AG08396 (cell line): ENCODE measurements at places on chromosomes 6 and 20.

DNA sequence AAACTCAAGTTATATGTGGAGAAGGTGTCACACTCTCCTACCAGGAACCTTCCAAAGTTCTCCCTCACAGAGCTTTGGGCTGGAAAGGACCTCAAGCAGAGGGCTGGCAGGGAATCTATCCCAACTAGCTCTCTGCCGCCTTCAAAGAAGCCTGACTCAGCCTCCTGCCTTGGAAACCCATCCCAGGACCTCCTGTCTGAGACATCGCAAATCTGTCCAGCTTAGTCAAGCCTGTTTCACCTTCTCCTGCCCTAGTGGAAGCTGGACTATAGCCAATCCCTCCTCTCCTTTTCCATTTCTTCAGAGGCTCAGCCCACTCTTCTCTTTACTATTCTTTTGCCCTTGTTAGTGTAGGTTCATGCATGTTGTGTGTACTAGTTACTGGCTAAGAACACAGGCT lies 48.2 kb upstream of the FOXP4 start:
- no peak for DNase-seq

- DNase-seq, result no peak
Measured at GRCh38 chr6:166809721-166810120, 146.6 kb downstream of the RNASET2 start.

DNA sequence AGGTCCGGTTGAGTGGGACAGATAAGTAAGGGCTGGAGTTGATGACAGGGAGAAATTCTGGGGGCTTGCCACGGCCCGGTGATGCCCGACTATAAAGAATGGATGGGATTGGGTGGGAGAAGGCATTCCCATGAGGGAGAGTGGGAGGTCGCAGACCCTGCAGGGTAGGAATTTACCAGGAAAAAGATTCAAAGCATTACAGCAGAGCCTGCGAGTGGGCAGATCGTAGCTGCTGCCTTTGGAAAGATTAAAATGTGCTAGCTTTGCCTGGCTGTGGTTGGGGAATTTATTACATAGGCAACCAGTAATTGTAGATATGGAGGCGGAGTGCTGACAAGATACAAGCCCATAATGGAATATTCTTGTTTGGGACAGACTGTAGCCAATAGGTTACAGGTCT lies 49.5 kb downstream of the KDM1B start:
- DNase-seq, result no peak

DNA sequence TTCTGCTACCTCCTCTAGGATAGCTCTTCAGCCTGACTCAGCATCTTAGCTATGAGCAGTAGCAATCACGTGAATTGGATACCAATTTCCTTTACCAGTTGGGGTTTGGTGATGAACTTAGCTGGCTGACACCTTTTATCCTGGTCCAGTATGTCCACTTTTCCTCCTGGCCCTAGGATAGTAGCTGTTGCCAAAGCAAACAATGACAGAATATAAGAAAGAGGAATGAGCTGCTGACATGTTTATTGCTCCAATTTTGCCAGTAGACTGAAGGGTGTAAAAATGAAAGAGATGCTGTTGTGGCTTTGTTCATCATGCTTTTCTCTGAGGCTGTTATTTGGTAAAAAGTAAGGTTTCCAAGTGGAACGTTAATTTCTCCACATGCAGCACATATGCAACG lies 168.3 kb upstream of the JAG1 start:
- no peak for DNase-seq

- DNase-seq, result no peak
Measured at GRCh38 chr6:3426927-3427686, 29.7 kb downstream of the SLC22A23 start.

DNA sequence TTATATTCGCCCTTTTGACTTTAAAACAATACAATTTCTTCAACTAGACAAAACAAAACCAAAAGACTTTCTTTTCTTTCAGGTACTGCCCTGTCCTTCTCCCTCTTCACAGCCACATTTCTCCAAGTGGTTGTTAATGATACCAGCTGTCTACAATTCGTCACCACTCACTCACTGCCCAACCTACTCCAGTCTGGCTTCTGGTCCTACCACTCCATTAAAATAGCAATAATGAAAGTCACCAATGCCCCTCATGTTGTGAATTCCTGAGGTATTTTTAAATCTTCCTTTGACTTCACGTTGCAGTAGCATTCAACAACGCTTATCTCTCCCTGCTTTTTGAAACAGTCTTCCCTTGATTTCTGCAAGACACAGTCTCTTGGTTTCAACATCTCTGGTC lies 11.6 kb upstream of the MAN1A1 start:
- peak; percentile 6 for DNase-seq

DNA sequence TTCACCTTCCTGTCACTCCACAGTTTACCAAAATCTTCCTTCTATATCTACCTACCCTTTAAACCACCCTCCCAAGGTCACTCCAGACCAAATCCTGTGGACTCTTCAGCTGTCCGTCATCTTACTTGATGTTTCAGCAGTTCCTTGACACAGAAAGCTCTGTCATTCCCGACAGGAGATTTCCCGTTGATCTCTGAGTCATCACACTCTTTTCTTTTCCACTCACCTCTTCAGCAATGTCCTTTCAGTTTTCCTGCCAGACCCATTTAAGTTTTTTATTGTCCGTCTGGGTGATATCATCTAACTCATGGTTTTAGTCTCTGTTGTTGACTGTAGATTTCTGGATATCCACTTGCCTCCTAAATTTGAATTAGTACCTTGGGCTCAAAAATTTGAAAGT lies 69.9 kb upstream of the SCGN start:
- DNase-seq, result no peak

DNA sequence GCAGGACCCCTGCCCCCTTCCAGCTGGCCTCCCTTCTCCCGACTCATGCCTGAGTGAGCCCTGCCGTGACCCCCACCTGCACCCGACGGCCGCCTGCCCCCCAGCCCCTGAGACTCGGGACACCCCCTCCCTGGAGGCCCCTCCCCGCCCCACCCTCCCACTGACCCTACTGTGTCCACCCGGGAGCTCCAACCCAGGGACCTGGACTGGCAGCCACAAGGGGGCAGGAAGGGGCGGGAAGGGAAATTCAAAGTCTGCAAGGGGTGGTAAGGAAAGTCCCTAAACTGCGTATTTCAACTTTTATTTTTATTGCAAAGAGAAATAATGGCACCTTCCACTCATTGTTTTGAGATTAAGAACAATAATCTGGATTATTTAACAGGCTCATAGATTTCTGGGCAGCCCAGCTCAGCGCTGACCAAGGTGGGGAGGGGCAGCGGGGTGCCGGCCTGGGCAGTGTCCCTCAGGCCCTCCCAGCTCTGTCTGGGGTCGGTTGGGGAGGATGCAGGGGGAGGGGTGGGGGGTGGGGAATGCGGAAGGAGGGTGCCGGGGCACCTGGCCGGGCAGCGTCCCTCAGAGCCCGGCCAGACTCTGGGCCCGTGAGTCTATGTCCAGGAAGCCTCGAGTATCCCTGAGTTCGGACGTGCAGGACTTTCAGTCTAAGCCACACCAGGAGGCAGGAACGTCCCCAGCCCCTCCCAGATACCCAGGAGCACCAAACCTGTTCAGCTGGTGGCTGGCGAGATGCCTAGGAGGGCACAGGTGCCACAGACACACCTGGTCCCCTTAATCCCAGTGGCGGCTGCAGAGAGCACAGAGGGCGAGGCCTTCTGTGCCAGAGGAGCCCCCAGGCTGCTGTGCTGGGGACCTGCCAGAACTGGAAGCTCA lies 1.3 kb upstream of the PTK6 start:
- no peak for DNase-seq

- no peak for DNase-seq
Measured at GRCh38 chr6:13009461-13009860, 292.9 kb downstream of the PHACTR1 start.

- no peak for DNase-seq
Measured at GRCh38 chr6:14763616-14764015, 482.3 kb upstream of the JARID2 start.

DNA sequence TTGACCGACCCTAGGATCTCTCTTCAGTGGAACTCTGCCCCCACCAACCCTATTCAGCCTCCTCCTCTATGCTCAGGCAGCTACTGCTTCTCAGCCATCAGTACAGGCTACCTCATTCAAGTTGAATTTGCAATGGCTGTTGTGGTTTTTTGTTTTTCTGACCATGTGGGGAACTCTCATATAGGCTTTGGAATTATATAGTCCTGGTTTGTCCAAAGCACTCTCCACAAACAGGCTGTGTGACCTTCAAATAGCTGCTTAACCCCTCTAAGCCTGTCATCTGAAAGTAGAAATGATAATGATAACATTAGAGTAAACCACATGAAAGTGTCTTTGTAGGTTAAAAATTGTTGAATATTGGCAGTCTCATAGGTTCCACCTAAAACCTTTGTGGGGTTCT lies 80.3 kb downstream of the UNC5CL start:
- DNase-seq, result no peak

GRCh38 chr20:50371878-50372769 lies 138.1 kb upstream of the PTPN1 start:
- DNase-seq, result no peak

DNA sequence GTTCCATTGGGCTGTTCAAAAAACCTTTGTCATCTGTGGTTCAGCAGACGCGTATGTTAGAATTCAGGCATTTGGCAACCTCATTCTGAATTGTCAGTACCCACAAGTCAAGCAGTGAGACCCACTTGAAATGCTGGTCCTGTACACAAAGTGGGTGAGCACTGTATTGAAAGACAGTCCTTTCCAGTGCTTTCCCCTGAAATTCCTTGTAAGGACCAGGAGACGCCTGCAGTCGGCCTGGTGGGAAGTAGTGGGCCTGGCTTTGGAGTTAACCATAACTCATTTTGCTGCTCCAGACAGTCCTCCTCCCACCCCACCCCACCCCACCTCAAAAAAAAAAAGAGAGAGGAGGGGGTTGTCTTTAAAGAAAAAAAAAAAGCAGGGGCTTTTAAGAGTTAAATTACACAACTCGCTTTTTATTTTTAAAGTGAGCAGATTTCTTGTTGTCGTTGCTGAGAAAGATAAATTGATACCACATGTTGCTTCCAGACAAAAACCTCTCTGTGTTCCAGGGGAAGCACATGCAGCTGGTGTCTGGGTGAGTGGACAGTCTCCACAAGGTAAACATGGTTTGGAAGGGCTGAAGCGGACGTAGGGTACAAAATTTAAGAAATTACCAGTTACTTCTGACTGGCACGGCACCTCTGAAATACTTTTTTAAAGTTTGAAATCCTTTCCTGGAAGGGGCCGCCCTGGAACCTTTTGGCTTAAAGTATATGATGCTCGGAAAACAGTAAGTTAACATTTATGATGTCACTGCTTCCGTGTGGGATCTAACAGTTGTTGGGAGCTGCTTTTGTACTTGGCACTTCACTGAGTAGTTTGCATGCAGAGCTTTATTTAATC lies 95.3 kb downstream of the FOXO3 start:
- peak; percentile 42 for DNase-seq

- no peak for DNase-seq
Measured at GRCh38 chr6:20334962-20335361, 66.7 kb upstream of the E2F3 start.

DNA sequence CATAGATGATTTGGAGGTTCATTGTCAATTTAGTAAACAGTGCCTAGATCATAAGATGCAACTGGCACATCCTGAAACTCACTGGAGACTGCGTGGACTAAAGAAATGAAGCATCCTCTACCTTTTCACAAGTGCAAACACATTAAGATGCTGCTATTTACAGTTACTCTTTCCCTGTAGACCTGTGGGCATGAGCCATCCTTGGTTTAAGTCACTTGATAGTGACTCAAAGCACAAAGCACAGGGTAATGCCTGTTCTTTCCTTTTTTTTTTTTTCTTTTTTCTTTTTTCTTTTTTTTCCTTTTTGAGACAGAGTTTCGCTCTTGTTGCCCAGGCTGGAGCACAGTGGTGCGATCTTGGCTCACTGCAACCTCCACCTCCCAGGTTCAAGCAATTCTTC lies 10.0 kb upstream of the HLA-DQA1 start:
- no peak for DNase-seq

- DNase-seq, result no peak
Measured at GRCh38 chr6:45927421-45928320, 88.0 kb downstream of the CLIC5 start.

- no peak for DNase-seq
Measured at GRCh38 chr6:15996030-15996429, 132.9 kb upstream of the MYLIP start.

DNA sequence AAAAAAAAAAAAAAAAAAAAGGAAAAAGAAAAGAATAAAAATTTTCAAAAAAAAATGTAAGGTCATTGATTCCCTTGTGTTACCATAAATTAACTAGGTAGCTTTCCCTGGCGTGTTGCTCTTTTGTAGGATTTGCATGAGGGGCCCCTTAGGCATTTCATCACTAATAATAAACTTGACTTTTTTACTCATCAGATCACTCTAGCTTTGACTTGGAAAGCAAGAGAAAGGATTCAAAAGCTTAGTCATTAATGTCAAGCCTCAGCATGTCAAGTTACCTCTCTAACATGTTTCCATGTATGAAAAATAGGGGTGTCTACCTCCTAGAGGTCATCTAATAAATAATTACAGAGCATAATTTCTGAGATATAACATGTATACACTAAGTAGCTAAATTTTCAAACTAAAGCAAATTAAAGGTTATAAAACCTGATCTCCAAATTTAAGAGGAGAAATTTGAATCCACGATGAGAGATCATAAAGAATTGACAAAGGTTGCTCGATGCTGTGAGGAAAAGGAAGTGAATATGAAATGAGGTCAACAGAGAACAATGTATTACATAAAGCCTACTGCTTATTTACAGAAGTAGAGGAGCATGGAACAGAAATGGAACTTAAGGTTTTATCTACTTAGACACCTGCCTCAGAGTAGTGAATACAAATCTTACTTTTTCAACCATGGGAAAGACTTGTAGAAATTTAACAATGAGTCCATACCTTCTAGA lies 86.8 kb downstream of the ARHGAP18 start:
- no peak for DNase-seq

DNA sequence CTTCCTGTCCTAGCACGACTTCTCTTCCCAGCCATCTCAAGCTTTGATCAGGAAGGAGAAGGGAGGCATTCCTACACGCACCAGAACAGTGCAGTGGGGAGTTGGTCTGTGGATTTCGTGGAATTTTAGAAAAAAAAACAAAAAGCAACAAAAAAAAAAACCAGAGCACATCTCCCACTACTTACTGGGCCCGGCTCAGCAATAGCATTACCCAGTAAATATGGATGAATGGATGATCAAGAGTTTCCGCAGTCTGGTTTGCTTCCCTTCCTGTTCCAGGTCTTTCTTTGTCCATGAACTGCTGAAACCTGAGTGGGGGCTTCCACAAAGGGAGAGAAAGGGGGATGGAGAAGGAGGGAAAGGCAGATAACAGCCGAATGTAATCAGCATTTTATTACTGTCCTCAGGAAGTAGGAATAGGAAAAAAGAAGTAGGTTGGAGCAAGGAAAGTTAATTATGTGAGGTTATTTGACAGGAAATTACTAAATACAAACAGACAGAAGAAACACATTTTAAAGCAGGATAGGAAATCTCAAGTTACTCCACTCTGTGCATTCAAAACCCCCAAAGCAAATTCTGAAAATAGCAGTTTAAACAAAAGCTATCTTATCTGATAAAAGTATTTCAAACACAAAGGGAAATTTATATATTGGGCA lies 349.0 kb downstream of the PRL start:
- DNase-seq, result no peak
